Endodermal cell (in vitro differentiated cells): ENCODE measurements at places on chromosomes 3 and 15. TPM values are rescaled to one million over a fixed set of nuclear protein-coding genes. Genes with fewer than 3 reads are reported as not detected.

Gene SYNPR
- 0.18 TPM in 1 of 2 replicates, not detected in the other for total RNA-seq

Gene P2RY13
- not detected in 3 replicates for total RNA-seq

Gene C3orf49
- not detected in 2 replicates for total RNA-seq

DNA sequence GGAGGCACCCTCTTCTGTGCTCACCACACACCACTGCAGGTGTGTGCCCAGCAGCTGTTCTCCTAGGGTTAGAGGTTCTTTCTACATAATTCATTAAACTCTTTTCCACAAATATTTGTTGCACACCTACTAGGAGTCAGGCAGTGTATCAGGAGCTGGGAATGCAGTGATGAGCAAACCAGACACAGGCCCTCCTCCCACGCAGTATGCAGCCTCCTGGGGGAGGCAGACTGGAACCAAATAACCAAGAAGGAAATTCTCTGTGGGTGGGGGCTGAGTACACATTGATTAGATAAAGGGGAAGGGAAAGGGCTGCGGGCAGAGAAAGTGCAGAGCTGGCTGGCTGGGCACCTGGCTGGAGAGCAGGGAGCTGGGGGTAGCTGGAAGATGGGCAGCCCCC is 18.5 kb upstream of the C3orf22 start:
- no peaks in the 10 kb centered on the region for H3K36me3 ChIP-seq
- no peak overlapping the region for H3K4me3 ChIP-seq
- H3K27ac ChIP-seq = no peak overlapping the region
- peak; percentile 33 for DNase-seq
- H3K27me3 ChIP-seq = no peaks in the 10 kb centered on the region
- no peaks in the 10 kb centered on the region for H3K4me1 ChIP-seq

GRCh38 chr3:28590860-28591259 is 242.2 kb upstream of the AZI2 start:
- DNase-seq = no peak
- H3K27ac ChIP-seq = no peak overlapping the region
- H3K36me3 ChIP-seq = no peaks in the 10 kb centered on the region
- no peaks in the 10 kb centered on the region for H3K27me3 ChIP-seq
- no peaks in the 10 kb centered on the region for H3K4me1 ChIP-seq

GRCh38 chr3:37668431-37668817 is 193.3 kb upstream of the CTDSPL start:
- no peak overlapping the region for H3K27ac ChIP-seq
- no peak for DNase-seq
- H3K27me3 ChIP-seq = no peaks in the 10 kb centered on the region
- H3K4me1 ChIP-seq = peaks cover 5% of the 10 kb centered on the region
- no peaks in the 10 kb centered on the region for H3K36me3 ChIP-seq

DNA sequence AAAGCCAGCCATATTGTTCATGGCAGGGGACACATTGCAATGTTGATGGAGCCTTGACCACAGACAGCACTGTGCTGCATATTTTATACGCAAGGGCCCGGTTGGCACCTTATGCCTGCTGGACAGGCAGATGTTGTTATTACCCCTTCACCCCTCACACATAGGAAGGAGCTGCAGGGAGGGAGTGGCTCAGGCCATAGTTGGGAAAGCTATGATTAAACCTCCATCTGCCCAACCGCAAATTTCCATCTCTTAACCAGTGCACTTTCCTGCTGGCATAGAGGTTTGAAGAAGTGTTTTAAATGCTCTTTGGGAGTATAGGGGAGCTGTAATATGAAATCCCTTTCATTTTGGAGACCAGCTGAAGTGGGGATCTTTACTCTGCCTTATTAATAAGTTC is 224.7 kb downstream of the CACNA2D3 start:
- H3K36me3 ChIP-seq = no peaks in the 10 kb centered on the region
- no peaks in the 10 kb centered on the region for H3K4me1 ChIP-seq
- no peak overlapping the region for H3K4me3 ChIP-seq
- H3K27ac ChIP-seq = no peak overlapping the region
- H3K27me3 ChIP-seq = no peaks in the 10 kb centered on the region

- no peaks in the 10 kb centered on the region for H3K4me1 ChIP-seq
- H3K27ac ChIP-seq = no peak overlapping the region
- no peak for DNase-seq
- H3K4me3 ChIP-seq = no peak overlapping the region
- H3K36me3 ChIP-seq = peaks cover 54% of the 10 kb centered on the region
These were observed 13.4 kb downstream of the MAN2A2 start for GRCh38 chr15:90916461-90916860.
